ENCODE measurements at places on chromosomes 12 and 14.

DNA sequence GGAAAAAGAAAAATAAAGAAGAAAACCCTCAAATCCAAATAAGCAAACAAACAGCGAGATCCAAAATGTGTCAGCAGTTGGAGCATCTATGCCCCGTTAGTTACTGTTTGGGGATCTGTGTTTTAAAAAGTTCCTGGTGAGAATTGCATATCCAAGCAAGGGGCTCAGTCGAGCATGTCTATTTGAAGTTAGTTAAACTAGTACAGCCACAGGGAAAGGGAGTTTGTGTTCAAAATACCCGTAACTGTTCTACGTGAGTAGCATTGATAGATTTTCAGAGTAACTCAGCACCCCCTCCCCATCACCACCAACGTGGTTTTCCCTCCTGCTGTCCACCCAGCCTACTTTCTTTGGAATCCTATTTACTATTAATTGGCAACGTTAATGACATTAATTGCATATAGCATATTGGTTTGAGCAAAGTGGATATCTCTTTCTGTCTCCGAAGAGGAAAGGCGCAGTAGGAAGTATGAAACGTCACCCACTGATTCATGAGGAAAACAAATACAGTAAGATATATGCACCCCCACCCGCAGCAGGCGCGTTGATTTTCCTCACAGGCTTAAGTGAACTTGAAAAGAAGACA, 1.5 kb downstream of the NPAS3 start:
- DNase-seq = no peak

DNA sequence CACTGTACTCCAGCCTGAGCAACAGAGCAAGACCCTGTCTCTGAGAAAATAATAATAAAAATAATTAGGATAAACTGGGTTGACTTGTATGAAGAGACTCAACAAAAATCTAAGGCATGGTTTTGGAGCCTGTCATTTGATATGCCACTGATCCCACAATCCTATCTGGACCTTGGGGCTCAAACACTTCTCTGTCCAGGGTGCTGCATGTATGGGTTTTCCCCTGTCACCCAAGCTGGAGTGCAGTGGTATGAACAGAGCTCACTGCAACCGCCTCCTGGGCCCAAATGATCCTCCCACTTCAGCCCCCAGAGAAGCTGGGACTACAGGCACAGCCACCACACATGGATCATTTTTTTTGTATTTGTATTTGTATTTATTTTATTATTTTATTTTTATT, 5.3 kb upstream of the VSIG10 start:
- no peak for DNase-seq

DNA sequence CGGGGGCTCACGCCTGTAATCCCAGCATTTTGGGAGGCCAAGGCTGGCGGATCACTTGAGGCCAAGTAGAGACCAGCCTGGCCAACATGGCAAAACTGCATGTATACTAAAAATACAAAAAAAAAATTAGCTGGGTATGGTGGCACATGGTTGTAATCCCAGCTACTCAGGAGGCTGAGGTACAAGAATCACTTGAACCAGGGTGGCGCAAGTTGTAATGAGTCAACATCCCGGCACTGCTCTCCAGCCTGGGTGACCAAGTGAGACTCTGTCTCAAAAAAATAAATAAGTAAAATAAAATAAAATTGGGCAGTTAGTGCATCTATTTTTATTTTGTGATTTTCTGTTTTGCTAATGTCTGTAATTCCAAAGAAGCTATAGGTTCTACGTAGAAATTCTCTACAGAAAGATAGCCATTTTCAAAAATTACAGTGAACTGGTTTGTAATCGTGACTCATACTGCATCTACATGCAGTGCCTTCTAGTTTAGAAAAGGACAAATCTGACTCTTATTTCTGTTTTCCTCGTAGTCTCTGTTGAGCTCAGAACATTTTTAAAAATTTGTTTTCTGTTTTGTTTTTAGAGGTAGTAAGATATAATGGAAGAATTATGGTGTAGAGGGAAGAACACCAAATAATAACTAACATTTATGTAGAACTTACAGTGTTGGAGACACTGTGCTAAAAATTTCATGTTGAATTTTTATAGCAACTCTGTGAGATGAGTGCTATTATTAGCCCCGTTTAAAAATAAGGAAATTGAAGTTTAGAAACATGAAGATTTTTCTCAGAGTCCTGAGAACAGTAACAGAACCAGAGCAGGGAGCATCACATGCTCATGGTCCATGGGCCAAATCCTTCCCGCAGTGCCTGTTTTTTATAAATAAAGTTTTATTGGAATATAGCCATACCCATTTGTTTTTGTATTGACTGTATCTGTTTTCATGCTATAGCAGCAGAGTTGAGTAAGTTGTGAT, 201.2 kb downstream of the SYNE2 start:
- DNase-seq = no peak

DNA sequence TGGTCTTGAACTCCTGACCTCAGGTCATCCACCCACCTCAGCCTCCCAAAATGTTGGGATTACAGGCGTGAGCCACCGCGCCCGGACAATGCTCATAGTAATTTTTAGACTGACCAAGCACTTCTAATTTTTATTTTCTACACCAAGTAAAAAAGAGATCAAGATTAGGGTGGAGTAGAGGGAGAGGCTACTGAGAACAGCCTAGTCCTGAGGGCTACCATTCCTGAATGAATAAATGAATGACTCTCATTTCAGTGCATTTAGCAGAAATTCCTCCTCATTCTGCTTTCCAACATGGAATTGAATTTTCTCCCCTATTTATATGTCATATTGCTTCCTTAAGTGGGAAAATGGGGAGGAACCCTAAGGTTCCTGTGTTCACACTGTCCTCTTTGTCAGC, 26.4 kb downstream of the BBOF1 start:
- no peak for DNase-seq

- no peak for DNase-seq
Measured at GRCh38 chr12:2625289-2625612, 169.5 kb upstream of the FKBP4 start.

DNA sequence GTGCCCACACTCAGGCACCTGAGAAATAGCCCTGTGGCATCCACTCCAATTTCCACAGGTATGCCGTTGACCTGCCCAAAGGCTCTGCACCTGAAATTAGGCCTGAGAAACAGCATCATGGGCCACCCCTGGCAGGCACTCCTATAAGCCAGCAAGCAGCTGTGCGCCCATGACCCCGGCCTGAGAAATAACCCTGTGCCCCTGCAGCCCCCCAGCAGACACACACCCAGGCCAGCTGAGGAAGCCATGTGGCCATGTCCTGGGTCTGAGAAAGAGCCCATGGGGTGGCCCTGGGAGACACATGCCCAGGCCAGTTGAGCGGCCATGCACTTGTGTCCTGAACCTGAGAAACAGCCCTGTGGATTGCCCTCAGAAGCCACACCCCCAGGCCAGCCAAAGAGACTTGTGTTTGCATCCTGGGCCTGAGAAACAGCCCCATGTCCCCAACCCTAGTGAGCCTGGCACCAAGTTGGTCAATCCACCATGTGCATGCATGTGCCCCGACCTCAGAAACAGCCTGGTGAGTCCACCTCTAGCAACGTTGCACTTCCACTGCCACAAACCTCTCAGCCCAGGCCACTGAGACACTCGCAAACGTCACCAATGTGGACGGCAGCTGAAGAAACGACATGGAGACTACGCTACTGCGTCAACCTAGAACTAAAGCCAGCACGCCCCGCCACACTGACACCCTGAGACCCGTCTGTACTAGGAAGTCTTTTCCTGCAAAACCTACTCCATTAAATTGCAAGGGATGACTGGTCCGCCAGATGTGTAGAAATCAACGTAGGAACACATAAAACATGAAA, 411.9 kb downstream of the TMEM121 start:
- DNase-seq = no peak

DNA sequence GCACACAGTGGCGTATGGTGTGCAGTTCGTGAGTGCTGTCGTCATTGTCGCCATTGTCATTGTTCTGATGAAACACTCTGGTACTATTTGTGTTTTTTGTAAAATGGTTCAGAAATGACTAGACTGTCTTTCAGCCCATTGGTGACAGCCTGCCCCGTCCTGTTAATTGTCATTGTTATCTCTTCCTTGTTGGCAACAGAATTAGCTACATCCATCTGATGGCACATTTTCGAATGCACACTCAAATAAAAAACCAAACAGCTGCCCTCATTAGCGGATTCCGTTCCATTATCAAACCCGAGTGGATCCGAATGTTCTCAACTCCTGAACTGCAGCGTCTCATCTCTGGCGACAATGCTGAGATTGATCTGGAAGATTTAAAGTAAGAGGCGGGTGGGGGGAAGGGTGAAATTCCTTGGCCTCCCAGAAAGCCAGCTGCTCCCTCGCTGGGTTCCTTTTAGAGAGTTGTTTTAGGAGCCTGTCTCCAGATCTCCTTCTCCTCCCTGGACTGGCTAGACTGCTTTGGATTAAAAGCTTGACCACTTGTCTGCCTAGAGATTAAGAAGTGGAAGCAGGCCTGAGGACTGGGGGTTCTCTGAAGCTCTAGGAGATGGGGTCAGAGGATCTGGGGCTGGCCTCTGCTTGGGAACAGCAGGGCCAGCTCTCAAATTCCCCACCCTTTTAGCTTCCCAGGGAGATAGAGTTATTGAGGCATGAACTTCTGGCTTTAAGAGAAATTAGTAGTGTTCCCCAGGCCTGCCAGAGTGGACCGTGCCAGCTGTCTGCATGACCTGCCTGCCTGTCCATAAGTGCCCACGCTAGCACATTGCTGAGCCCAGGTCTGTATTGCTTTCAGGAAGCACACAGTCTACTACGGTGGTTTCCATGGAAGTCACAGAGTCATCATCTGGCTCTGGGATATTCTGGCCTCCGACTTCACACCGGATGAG, 43.3 kb downstream of the MMAB start:
- DNase-seq = no peak

DNA sequence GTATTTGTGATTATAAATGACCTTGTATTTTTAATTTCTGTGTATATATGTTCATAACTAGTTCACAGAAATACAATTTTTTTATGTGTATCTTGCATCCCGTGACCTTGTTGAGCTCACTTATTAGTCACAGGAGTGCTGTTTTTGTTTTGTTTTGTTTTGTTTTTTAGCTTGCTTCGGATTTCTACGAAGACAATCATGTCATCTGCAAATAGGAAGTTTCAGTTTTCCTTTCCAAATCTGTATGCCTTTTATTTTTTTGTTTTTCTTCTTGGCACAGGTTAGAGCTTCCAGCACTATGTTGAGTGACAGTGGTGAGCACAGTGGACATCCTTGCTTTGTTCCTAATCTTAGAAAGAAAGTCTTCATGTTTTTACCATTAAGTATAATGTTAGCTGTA, 229.2 kb upstream of the GARIN6 start:
- no peak for DNase-seq

DNA sequence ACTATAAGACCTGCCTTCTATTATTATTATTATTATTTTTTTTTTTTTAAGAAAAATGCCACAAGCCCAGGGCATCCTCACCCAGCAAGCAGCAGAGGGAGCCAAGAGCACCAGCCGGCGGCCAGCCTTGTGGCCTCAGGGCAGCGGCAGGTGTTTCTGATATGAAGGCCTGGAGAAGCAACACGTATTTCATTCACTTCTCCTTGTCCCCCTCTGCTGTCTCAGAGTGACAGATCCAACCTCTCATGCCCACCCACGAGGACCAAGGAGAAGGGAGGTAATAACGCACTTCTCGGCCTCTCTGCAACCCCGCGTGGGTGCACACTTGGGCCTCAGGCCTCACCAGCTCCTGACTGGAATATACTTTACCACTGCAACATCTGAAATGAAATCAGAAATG, 25.4 kb downstream of the CDC42BPB start:
- DNase-seq = no peak

DNA sequence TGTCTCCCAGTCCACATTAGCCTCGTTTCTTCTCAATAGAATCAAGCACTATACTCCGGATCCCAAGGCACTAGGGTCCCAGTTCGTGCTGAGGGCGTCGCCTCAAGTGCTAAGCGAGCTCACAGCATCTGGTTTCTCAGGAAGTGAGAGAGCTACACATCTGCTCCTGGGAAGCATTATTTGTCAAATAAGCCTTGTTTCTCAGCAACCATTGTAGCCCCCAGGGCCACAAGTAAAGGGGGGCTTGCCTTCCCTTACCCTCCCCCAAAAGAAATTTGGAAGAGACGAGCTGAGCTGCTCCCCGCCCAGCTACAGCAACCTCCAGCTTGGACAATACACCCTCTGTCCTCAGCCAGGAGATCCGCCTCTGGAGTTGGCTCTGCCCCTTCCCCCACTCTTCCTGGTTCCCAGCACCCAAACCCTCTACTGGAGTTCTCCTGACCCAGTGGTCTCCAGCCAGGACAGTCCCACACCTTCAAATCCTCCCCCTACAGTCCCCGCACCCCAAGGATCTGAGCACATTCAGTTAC, 5.7 kb upstream of the TNS2 start:
- DNase-seq = no peak

DNA sequence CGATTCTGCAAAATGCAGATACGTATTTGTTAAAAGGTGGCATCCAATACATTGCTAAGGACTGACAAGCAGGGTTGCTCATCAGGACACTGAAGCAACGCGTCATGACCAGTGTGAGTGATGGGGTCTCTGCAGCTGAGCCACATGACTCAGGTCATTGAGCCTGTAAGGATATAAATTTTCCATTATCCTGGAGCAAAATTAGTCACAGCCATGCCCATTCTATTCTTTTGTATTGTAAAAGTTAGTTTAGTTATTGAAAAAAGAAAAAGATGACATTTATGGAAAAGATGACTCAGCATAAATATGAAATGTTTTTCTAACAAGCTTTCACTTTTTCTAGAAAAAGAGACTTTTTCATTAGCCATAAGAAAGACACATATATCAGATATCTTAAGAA, 268.0 kb upstream of the TMEM132C start:
- no peak for DNase-seq

DNA sequence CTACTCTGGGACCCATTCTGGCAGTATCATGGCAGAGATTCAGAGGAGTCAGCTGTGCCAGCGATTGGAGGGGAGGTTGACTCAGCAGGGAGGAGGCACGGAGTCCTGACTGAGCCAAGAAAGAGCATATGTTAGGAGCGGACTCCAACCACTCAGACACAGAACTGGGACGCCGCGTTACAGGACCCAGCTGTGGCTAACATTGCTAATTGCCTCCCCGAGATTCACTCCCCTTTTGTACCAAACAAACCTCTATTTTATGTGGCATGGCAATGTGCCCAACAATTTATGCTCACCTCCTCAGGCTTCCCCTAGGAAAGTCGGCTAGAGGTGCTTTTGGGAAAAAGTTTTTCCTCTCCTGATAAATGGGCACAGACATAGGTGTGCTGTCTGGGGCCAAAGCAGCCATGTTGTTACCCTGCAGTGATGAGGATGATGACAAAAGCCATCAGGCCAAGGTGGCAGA, 15.2 kb upstream of the CLIP1 start:
- DNase-seq = no peak
